ENCODE measurements at places on chromosomes 7 and 10.

GRCh38 chr10:33106767-33107166 lies 148.7 kb upstream of the ITGB1 start:
- DNase-seq = no peak

GRCh38 chr7:141679014-141679413 lies 23.0 kb downstream of the DENND11 start:
- no peak for DNase-seq

DNA sequence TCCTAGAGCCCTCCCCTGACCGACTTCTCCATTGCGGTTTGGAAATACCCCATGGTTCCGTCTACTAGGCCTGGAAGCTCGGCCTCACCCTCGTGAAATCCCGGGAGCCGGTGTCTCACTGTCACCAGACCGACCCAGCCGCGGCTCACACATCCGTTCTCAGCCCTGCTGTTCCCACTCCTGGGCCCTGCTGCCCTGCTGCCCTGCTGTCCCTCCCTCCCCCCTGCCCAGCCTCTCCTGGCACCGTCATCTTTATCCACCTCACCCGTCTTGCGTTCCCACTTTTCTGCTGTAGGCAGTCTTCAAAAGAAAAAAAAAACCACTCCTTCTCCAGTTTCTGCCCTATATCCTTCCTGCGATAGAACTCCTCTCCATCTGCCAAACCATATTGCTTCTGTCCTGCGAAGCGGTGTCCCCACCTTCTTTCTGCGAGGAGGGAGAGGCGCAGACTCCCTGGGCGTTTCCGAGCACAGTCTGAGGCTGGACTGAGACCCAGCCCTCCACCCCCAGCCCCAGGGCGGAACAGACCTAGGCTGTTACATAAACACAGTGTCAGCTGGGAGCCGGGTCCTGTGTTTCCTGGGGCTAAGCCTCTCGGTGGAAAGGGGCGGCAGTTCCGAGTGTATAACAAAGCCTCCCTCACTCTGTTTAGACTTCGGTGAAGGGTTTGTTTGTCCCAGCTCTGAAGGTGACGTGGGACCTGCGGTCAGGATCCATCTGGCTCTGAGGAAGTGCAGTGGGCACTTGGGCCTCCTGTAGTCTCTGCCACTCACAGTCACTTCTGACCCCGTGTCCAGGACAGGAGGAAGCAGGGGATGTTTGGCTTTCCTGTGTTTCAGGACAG lies 2.8 kb downstream of the AGAP3 start:
- DNase-seq = no peak

- DNase-seq = no peak
Measured at GRCh38 chr7:17746020-17746530, 194.2 kb downstream of the SNX13 start.

DNA sequence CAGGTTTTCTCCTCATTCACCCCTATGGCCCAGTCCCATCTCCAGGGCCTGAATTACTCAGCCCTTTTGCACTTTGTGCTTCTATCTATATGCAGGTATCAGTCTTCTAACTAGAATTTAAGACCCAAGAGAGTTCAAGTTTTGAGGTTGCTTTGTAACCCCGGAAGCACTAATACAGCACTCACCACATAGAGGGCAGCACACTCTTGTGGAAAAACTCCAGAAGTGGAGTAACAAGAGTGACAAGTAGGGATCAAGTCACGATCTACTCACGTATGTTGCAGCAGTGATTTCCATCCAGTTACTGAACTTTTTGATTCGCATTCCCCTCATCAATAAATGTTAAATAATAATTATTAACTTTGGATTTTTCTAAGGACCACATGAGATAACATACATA lies 151.0 kb downstream of the CHCHD3 start:
- DNase-seq = no peak

- no peak for DNase-seq
Measured at GRCh38 chr10:99758211-99758891, 24.1 kb upstream of the ABCC2 start.

DNA sequence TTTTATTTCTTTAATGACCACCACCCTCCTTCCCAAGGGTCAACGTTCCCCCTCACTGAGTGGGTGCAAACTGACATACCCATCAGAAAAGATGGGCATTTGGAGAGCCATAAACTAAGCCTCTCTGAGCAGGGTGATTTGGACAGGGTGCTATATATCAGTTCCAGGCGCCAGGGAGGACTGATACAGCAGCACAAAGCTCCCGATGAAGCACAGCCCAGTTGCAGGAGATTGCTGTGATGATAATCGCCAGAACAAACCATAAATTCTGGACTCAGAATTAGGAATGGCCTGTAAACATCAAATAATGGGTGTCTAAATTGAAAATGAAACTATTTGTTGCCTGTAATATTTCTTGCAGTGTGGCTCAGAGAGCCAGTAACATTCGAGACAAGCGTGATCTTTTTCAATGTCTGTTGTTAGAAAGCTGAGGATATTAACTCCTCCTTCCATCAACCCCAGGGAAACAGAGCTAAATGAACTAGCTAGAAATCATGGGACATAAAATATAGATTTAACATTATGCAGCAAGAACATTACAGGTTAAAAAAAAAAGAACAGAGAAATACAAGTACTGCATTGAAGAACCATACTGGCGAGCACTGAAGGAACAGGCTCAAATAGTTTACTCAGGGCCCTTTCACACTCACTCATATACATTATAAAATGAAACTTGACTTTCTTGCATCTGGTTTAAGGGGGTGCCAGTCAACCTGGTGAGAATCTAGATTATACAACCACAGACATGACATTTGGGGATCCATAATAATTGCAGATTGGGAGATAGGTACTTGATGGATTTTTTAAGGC lies 137.5 kb upstream of the LRRTM3 start:
- DNase-seq = no peak

GRCh38 chr7:73999664-74000435 lies 28.1 kb upstream of the ELN start:
- DNase-seq = no peak
